ENCODE measurements at places on chromosomes 11 and 22.

DNA sequence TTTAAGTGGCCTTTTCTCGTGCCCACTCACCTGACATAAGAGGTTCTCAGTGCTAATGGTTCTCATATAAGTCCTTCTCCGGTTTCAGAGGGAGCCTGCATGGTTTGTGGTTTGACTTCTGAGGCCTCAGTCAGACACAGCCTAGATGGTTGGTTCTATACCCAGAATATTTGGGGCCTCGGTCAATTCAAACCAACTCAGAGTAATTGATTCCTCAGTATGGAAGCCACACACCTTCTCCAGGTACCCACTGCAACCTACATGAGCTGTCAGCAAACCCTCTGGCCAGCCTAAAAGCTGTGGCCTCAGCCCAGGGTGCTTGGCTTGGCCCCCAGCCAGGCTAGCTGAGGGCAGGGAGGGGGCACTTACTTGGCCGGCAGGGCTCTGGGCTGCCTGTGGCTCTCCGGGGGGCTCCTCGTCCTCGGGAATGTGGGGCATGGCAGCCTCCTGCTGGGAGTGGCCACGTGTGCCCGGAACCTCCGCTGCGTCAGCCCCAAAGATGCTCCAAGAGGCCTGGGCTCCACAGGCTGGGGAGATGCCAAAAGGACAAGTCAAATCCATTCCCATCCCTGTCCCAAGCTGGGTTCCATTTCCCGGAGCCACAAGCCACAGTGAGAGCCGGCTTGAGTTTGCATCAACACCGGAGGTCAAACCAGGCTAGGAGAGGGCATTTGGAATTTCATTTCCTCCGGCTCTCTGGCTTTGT is 41.7 kb downstream of the IRAG1 start:
- no peak for DNase-seq

- DNase-seq: no peak
Measured at GRCh38 chr11:9645881-9646280, 18.0 kb upstream of the SWAP70 start.

DNA sequence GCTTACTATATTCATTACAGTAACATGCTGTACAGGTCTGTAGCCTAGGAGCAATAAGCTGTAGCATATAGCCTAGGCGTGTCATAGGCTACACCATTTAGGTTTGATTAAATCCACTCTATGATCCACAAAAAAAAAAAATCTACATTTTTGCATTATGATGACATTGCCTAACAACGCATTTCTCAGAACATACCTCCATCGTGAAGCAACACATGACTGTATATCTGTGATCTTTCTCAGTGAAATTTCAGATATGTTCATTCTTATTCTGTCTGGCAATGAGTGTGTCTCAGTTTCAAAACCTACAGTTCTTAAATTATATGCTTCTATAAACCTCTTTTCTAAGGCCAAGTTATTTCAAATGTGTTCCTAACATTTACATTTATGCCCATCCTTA is 140.3 kb downstream of the CADM1 start:
- no peak for DNase-seq

DNA sequence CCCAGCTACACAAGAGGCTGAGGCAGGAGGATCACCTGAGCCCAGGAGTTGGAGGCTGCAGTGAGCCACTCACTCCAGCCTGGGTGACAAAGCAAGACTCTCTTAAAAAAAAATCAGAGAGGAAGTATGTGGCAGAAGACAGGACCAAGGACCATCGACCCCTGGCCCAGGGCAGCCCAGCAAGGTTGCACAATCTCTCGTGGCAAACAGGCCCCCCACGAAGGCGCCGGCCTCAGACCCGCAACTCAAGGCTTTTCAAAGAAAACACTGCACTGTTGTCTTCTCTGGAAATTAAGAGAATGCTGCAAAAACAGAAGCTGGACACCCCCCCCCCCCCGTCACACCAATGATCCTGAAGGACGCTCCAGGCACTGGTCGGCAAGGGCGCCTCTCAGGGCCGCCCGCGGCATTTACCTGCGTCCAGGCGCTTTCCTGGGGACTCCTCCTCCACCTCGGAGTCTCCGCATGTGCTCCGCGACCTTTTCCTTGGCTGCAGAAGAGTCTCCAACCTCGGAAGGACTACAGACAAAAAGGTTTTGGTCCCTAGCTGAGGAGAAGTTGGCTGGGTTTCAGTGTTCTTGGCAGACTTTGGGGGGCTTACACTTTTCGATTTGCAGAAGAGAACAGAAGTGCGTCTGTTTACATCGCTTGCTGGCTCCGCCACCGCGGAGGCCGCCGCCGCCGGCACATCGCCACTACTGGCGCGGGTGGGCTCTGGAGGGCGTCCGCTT is 40.5 kb downstream of the BRD1 start:
- DNase-seq: no peak

DNA sequence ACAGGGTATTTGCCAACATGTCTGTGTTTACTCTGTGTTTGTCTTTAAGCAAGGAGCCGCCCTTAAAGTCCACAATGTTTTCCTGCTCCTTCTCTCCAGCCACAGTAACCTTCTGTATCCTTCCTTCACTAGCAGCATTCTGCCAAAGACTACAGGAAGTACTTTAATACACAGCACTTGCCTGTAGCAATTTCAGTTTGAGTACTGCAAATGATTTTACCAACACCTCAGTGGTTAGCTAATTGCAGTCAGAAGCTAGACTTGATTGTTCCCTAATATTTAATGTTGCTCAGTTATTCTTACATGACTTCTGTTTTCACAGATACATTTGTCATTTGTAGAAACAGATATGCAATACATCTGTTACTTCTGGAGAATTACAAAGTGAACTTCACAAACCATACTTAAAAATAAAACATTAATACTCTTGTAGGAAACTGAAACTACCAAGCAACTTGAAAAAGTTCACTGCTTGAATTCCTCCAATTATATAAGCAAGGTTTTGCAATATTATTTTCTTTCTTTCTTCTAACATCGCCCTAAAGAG is 69.1 kb downstream of the FCHSD2 start:
- DNase-seq: peak; percentile 37

DNA sequence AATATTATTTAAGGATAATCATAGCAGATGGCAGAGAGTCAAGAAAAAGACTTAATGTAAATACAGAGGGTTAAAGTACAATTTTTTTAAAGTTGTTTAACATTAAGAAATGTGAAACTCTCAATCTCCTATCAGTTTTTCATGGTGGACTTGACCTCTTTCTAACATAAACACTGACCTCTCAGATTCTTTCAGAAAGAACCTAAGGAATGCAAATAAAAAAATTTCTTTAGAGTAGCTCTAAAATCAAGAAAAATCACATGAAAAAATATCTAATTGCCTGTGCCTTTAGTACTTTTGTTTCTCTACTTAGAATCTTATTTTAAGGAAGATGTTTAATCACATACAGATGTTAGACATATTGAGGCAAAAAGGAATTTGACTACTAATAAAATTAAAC is 12.9 kb downstream of the RNF141 start:
- DNase-seq: peak; percentile 69

DNA sequence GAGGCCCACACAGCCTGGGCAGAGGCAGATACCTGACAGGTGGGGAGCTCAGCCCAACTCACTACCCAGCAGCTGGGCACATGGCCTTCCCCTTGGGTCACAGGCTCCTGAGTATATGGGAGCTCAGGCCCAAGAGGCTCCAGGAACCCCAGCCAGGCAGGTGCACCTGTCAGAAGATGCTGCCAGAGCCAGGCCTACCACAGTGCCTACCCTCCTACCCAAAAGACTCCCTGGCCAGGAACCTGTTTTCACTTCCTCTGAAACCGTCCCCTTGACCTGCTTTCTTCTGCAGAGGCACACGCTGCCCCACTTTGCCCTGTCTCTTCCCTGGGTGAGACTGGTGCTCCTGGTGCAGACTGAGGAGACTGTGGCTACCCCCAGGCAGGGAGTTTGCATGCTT is 2.9 kb downstream of the CHID1 start:
- DNase-seq: no peak

DNA sequence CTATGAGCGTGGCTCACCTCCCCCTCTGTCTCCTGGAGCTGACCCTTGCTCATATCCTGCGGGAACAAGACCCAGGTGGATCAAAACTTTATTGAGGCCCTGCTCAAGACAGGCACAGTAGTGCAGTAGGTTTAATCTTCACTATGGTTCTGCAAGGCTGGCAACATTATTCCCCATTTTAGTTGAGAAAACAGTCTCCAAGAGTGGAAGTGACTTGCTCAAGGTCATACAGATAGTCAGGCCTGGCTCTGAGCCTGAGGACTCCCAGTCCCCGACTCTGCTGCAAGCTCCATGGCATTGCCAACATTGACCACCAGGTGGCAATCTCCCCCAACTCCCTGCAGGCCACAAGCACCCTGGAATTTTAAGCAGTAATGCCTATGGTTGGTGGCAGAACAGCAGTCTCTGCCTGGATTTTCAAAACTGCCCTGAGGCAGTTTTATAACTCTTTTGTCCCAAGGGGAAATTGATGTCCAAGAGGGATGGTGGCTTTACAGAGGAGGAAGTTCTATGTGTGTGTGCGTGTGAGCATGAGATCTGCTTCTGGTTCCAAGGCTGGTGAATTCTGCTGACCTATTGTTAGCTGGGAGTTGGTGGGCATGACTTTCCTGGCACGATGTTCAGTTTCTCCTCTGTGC is 34.1 kb downstream of the NEU3 start:
- DNase-seq: peak; percentile 83

DNA sequence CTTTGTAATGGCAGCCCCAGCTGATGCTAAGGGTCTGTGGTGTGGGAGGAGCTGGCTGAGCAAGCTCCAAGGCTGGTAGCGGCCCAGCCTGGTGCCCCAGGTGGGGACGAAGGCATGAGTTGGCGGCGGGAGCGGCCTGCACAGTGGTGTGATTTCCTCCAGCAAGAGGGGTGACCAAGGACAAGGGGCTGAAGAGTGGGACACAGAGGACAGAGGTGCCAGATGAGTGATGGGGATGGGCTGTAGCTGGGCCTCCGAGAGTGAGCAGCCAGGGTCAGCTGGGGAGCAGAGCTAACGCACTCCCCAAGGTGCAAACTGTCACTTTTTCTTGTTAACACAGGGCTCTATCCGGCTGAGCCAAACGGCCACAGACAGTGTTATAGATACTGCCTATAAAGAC is 229.2 kb upstream of the TBCEL start:
- DNase-seq: no peak

DNA sequence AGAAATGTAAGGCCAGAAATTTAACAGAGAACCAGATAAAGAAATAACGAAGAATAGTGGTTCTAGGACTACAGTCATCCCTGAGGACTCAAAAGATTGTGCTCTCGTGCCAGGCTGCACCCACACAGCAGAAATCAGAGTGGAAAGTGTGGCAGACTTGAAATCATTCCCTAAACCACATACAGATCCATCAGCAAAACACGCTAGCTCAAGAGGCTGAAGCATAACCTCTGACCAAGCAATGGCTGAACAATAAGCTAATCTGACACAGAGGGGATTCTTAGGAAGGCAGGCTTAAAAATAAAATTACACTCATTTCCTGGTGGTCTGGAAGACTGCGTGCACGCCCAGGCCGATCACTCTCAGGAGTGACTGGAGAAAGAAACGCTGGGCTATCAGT is 19.0 kb downstream of the NCF4 start:
- no peak for DNase-seq

DNA sequence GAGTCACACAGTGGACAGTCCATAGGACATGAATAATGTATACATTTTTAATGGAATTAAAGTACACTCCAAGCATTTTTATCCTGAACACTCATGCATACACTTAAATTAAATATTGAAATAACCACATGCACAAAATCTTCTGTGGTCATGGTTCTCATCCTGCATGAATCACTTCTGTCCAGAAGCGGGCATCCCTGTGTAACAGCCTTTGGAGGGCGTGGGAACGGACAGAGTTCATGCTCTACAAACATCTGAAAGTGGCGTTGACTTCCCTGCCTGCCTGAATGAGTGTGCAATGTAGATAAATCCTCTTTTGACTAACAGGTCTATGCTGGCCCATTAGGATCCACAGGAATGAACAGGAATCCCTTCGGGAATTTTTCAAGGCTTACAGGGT is 780.2 kb downstream of the BRD1 start:
- DNase-seq: no peak

GRCh38 chr22:28443526-28443876 is 236.1 kb downstream of the TTC28 start:
- DNase-seq: peak; percentile 80

DNA sequence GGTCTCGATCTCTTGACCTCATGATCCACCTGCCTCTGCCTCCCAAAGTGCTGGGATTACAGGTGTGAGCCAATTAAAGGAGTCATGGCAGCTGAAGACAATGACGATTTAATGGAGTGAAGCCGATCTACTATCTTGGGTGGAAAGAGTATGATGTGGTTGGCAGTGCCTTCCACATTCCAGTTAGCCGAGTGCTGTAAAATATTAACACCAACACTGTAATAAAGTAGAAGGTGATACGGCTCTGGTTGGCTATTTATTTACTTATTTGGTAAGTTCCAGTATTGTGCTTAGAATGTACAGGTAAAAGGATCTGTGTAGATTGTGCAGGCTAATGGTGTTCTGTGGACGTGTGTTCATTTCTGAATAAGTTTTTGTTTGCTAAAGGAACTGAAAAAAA is 149.6 kb upstream of the MTMR2 start:
- no peak for DNase-seq

DNA sequence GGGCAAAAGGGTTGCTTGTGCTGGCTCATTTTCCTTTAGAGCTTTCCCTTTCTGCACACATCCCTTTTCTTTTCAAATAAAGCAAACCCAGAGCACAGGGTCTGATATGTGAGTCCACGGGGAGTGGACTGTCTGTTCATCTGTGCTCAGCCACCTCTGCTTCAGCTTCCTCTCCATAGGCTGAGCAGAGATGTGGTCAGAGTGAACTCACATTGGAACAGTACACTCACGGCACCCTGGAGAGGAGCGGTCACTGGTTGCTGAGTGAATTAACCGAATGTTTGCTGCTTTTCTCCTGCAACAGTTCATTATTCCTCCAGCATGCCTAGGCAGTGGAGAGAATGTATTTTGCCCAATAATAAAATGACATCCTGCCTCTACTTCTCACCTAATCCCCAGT is 36.3 kb upstream of the CABP7 start:
- no peak for DNase-seq

GRCh38 chr22:27336151-27337090 is 465.1 kb downstream of the MN1 start:
- DNase-seq: no peak

DNA sequence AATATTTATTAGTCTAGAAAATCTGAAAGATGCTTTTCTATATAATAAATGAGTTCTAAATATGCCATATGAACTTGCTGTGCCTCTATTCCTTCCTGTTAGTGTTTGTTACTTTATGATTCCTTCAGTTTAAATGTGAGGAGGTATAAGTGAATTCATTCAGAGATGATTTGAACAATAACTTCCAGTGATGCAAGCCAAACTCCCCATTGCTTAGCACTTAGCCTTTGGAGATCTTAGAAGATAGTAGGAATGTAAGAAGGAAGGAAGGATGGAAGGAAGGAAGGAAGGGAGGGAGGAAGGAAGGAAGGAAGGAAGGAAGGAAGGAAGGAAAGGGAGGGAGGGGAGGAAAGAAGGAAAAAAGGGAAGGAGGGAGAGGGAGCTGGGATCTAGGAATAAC is 25.1 kb downstream of the MMP13 start:
- DNase-seq: no peak

Measured in EH (cell line).